ENCODE measurements at places on chromosomes 2 and 18. TPM values are rescaled to one million over a fixed set of nuclear protein-coding genes. Genes with fewer than 3 reads are reported as not detected.

Gene C1GALT1C1L
- 0.38 TPM for polyA plus RNA-seq

DNA sequence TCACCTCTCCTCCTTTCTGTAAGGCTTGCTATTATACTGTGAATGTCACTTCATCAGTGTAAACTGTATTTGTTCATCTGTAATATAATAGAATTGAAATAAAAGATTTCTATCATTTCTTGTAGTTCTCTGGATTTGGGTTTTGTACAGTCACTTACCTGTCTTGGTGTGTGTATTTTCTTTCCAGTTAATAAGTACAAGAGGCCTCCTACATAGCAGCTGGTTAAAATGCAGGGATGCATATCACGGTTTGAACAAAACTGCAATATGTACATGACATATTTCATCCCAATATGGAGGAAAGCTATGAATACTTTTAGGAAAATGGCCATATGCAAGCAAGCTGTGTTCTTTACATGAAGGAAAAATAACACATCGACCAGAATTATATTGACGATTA is 5.4 kb upstream of the STAT1 start:
- DNase-seq = no peak

DNA sequence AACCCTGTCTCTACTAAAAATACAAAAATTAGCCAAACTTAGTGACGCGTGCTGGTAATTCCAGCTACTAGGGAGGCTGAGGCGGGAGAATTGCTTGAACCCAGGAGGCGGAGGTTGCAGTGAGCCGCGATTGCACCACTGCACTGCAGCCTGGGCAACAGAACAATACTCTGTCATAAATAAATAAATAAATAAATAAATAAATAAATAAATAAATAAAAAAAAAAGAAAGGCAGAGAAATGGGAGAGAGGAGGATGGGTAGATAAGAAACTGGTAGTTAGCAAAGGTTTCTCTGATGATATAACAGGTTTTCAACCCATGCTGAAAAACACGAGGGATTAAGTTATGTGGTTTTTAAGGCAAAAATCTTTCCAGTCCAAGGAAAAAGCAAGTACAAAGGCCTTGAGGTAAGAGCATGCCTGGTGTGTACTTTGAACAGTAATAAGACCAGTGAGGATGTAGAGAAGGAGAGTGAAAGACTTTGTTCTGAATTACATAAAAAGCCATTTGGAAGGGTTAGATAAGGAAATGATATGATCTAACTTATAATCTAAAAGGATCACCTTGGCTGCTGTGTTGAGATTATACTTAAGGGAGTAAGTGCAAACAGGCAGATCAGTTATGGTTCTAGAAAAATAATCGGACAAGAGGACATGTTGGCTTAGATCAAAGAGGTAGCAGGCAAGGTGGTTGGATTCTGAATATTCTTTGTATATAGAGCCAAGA is 159.3 kb downstream of the PTH2R start:
- no peak for DNase-seq

DNA sequence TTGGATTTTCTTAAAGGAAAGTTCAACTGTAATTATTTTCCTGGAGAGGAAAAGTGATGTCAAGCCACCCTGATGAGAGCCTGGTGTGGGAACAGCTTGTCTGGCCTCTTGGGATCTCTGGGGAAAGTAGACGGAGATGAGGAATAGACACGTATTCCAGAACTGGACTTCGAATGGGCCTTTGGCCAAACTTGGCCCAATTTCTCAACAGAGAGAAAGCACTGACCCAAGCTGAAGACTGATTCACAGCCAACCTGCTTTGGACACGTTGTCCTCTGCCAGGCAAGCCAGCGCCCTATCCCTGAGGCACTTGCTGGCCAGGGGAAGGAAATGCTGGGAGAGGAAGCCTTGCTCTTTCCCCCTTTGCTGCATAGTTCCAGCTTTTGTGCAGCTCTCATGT is 70.8 kb upstream of the CTAGE1 start:
- DNase-seq = no peak
